ENCODE measurements at places on chromosomes 1 and 21.

DNA sequence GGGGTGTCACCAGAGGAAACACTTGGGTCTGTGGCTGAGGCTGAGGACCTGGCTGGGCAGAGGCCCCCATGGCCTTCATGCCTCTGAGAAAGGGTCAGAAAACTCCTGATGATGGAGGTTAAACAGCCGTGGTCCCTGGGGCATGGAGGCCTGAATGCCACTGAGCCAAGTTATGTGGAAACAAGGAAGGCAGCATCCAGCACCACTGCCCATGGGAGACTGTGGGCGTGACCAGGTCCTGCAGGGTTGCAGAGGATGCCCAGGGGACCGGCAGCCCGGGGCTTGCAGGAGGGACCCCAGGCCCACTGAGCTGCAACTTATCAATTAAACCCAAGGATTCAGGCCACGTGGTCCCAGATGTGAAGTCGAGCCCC is 18.9 kb upstream of the COL6A2 start:
- no peak for DNase-seq

GRCh38 chr1:2566101-2567045 is 10.2 kb downstream of the TNFRSF14 start:
- no peak for DNase-seq

DNA sequence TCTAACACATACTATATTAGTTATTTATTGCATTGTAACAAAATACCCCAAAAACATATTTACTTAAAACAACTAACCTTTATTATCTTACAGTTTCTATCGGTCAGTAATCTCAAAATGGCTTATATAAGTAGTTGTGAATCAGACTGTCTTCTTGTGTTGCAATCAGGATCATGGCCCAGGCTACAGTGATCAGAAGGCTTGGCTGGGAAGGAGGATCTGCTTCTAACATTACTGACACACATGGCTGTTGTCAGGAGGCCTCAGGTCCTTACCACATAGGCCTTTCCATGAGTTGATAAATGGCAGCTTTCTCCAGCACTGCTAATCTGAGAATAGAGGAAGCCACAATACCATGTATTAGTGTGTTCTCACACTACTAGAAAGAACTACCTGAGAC is 33.7 kb downstream of the CFH start:
- DNase-seq: no peak

DNA sequence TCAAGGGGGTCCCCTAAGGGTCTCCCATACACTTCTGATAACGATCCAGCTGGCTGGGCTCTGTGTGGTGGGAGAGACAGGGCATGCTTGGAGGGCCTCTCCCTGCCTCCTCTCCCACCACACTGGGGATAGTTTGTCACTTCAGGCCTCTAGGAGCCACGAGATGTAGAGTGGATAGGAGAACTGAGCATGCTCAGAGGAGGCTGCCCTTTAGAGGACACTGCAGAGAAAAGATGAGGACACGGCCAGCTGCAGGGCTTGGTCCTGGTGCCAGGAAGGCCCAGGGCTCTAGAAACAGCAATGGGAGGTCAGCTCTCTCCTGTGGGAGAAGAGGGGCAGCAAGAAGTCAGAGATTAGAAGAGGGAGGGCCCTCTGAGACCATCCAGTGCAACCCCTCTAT is 25.7 kb downstream of the SLC9A1 start:
- no peak for DNase-seq

DNA sequence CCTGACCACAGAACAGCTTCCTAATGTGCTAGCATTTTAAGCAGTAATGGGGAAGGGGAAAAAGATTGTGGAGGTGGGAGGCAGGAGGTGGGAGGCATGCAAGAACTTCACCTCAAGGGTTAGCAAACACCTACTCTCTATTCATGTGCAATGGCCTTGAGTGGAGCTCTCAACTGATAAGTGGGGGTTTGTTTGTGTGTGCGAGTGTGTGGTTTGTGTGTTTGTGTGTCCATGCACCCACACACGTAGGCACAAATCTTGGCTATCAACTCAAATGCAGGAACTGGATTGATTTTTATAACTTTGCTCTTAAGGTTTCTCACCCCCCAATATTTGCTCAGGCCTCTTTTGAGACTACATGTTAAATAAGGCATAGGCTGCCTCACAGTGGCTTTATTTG is 78.6 kb downstream of the SYT6 start:
- DNase-seq: no peak

DNA sequence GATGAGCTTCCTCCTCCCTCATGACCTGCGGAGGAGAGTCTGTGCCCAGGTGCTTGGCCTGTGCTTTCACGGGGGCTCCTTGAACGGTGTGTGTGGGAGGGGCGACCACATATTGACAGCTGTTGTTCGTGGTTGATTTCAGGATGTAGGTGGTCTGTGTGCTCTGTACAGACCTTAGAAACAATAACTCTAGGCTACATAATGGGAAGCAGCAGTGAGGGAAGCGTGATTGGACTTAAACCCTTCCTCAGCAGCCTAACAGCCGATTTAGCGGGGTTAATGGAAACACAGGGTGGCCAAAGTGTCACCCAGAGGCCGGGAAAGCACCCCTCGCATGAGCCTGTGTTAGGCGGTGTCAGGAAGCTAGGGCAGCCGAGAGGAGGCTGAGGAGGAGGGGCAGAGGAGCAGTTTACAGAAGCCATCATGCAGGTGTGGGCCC is 56.0 kb downstream of the TBCE start:
- DNase-seq: peak; percentile 24

- peak; percentile 72 for DNase-seq
Observed at GRCh38 chr1:12600880-12601633, 17.0 kb downstream of the DHRS3 start.

GRCh38 chr1:243658594-243659105 is 191.4 kb downstream of the AKT3 start:
- DNase-seq: no peak

DNA sequence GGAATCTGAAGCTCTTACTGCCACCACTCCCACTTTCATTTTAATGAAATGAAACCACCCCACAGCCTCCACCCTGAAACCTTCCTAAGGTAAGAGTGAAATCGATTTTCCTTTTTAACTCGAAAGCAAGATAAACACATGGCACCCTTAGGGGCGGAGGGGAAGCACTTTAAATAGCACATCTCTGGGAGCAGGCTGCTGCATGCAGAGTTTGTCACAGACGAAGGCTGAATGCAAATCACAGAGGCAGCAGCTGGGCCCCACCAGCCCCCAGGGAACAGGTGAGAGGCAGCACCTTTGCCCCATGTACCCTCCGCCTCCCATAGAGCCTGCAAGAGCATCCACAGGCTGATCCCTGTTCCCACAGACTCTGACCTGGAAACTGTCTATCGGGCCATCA is 60.0 kb upstream of the GRIK3 start:
- DNase-seq: no peak

- DNase-seq: no peak
Observed at GRCh38 chr1:25973610-25974321, 24.1 kb downstream of the PAFAH2 start.

GRCh38 chr1:21641967-21642739 is 27.0 kb downstream of the RAP1GAP start:
- no peak for DNase-seq

DNA sequence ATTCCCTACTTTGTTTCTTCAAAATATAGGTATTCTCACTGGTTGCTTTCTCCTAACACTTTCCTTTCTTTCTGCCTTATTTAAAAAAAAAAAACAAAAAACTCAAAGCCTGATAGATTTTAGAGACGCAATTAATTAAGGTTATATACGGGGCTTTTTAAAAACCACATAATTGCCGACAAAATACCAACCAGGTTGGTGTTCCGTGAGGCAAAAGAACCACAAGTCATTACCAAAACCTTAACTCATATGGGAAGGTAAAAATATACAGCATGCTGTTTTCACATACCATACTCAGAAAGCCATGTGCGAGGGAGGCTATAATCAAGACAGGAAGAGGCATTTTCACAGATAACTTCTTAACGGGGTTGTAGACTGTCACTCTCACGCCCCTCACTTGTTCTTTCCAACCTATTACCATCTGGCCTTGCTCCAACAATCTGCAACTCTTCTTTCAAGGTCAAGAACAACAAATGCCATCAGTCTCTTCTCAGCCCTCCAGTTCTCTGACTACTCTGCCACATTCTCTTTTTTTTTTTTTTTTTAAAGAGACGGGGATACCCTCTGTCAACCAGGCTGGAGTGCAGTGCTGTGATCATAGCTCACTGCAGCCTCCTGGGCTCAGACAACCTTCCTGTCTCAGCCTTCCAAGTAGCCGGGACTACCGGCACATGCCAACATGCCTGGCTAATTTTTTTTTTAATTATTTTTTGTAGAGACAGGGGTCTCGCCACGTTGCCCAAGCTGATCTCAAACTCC is 102.6 kb downstream of the APP start:
- DNase-seq: no peak

DNA sequence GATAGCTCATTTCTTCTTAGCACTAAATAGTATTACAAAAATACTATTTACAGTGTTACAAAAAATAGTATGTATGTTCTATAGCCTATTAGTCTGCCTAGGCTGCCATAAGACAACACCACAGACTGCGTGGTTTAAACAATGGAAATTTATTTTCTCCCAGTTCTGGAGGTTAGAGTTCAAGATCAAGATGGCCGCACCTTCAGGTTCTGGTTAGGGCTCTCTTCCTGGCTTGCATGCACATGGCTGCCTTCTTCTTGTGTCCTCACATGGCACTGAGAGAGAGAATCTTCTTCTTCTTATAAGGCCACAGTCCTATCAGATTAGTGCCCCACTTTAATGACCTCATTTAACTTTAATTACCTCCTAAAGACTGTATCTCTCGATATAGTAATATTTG is 4.1 kb downstream of the ATF6 start:
- DNase-seq: no peak

GRCh38 chr21:22711636-22712035 is 1713.4 kb downstream of the NCAM2 start:
- no peak for DNase-seq

DNA sequence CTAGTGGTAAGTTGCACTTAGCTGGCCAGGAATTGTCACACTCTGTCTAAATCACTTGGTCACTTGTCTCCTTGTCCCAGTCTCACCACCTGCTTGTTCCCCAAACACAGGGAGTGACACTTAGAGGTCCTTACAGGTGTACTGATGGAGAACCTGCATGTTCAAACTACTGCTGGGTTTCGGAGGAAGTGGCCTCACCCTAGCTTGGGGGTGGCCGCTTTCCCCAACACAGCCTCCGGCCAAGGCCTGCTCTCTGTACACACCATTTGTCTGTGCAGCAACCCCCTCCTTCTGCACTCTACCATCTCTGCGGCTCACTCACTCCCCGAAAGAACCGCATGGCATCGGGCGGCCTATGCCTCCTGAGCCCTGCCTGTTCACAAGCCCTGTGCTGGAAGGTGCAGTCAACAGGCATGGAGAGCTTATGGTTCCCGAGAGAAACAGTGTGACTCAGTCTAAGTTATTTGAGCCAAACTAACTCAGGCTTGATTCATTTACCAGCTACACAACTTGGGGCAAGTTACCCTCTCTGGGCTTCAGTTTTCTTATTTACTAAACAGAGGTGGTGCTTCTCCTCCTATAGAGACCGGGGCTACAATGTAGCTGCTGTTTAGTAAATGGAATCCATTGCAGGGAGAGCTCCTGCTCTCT is 10.5 kb upstream of the SPRR4 start:
- no peak for DNase-seq

DNA sequence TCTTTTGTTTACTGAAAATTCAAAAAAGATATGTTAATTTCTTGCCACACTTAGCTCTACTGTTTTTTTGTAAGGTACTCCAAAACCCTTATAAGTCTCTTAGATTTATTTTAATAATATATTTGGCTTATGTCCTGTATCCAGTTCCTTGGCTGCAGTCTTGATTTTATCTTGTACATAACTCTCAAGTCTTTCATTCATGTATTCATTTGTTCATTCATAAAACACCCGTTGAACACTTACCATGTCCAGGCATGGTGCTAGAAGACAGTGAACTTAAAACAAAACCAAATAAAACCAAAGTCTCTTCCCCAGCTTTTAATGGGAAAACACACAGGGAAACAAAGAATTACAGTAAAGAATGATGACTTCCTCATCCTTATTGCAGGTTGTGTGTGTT is 215.8 kb downstream of the FGGY start:
- DNase-seq: no peak
